ENCODE measurements at places on chromosomes 7 and 10.
A peak's percentile ranks its signal among the peaks of the same experiment; 100 is the strongest.

DNA sequence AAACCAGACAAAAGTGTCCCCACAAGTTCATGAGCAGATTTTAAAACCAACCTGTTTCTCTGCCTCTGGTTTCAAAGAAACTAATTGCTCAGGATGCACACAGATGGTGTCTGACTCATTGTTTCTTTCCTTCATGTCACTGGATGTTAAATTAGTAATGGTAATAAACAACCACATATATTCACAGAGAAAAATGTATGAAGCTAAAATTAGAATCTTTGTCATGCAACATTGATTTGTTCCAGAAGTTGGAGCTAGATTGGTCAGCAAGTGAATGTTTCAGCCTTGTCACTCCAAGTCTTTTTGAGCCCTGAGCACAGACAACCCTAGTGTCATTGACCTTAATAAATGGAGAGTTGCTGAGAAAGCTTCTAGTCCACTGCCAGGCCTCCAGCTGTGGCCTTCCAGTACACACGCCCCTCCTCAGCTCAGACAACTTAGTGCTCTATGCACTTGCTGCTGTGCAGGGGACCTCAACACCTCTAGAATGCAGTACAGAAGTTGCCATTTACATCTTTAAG lies 175.9 kb downstream of the CCDC71L start:
- DNase-seq, result peak; percentile 89

DNA sequence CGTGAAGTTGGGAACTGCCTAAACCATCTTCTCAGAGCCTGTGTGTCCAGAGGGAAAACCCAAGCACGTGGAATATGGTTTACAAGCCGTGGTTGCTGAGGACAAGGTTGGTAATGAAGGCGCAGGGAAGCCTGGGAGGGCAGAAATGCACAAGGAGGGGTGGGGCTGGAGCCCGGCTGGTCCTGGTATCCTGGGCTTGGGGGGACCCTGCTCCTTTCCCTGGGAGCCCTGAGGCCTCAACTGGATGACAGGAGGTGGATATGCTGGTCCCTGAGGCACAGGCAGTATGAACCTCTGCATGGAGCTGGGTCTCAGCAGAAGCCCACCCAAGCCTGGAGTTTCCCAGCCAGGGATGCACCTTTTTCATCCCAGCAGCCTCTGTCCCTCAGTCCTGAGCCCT lies 80.3 kb upstream of the RET start:
- no peak for DNase-seq

DNA sequence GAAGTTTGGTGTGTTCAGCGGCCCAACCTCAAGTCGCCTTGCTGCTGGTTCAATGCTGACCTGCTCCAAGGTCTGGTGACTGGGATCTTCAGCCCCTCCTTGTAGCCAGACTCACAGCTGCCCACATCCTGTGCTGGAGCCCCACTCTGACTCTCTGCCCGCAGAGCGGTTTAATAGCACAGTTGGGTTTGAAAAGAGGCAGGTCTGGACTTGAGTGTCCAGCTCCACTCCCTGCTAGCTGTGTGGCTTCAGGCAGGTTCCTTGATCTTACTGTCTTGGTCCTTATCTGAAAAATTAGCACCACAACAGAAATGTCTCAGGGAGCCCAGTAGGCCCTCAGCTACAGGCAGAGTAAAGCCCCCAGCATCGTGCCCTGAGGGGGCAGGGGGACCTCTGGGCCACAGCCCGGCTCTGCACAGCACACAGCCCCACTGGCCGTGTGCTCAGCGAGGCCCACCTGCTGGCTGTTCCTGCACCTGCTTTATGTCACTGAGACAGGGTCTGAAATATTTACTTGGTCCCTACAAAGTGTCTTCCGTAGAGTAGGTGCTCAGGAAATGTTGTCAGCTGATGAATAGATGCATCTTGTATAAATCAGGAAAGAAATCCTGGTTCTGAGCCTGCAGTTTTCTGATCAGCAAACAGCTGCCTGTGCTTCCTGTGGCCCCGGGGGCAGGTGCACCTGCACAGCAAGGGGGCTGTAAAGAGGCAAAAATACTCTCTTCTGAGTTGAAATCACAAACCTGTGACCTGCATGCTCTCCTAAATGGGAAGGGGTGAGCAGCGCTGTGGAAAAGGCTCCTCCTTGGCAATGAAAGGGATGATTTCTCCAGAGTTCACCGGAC lies 155.5 kb downstream of the SVIL start:
- DNase-seq, result no peak

DNA sequence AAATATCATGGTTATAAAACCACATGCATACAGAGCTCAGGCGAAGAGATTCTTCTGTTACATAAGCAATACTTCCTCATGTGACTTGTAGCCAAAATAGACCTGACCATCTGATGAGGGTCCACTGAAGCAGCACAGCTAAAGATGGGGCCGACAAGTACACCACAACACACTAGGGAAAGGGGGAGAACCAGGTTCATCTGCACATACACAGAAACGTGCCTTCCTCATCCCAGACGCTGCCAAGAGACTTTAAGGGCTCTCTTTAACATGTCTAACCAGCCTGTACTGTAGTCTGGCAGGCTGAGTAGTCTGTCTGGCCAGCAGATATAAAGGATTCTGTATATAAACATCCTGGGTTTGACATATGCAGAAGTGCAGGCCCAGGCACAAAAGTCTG lies 30.3 kb downstream of the ERCC6 start:
- DNase-seq, result no peak

DNA sequence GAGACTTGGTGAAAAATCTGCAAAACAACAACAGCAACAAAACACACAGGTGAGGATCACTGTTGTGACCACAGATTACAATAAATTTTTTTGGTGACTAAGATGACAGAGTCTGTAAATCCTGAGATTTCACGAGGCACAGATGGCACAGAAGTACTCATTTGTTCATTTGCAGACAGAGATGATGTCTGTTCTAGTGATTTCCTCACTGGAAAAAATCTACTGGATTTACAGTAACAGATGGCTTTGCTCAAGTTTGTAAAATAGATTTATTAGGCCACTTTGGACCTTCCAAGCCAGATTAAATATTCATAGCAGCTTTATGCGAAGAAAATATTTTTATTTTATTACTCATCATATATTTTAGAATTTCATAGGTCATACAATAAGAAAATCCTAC lies 113.5 kb upstream of the IL6 start:
- DNase-seq, result peak; percentile 32

Data from fibroblast of skin of right quadriceps (primary cell).